ENCODE measurements at places on chromosomes 13 and 19. TPM values are rescaled to one million over a fixed set of nuclear protein-coding genes. Genes with fewer than 3 reads are reported as not detected.

Gene CYP4F11
- 0.15 TPM for total RNA-seq

Gene FAM83E
- total RNA-seq, result 3.0 TPM

DNA sequence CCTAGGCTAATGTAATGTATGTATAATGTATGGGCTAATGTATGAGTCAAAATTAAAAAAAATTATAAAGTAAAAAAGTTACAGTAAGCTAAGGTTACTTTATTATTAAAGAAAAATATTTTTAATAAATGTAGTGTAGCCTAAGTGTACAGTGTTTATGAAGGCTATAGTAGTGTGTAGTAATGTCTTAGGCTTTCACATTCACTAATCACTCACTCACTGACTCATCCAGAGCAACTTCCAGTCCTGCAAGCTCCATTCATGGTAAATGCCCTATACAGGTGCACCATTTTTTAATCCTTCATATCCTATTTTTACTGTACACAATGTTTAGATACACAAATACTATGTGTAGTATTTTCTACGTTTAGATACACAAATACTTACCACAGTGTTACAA lies 1.8 kb upstream of the TMEM272 start:
- no peak for DNase-seq

DNA sequence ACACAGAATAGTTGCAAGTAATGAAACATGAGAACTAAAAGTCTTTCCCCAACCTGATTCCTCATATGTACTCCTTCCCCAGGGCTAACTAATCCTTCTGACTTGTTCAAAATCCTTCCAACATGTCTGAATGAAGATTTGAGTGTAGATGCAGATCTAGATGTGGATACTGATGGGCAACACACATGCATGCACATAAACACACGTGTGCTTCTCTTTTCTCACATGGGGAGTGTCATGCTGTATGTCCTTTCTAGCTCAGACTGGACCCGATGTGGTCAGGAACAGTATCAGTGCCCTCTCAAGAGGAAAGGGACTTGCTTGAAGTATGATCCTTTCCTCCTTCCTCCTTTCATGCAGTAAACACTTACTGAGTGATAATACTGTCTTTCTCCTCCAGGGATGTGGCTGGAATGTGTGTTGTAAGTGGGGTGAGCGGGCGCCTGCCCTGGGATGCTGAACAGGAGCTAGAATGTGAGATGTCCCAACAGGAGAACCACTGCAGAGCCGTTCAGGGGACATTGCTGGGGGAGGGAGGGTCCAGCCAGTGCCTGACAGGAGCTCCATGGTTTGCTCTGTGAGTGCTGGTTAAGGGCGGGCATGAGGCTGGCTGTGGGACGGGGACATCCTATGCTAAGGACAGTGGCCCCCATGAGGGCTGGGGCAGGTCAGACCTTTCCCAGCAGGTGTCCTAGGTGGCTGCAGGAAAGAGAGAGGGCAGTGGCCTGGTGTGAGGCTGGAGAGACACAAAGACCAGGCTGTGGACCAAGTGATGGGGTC lies 146.9 kb downstream of the TEX29 start:
- DNase-seq, result no peak

Gene SOX1
- total RNA-seq, result not detected

DNA sequence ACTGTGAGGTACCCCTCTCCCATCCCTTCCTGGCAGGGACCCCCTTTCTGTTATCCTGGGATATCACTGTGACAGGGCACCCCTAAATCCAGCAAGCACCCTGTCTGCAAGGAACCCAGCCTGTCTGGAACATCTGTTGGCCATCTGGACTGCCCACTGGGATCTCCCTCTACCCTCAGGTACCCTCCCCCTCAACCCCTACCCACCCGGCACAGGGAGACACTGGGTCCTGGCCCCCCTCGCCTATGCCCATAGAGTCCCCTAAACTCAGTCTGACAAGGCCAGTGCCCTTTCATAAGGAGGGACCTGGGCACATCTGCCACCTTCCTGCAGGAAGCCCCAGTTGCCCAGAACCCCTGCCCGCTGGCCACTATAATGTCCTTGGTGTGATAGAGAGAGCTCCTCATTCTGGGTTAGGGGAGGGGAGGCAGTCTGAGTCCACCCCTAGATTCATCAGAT lies 2.8 kb upstream of the SLC27A5 start:
- no peak for DNase-seq

- no peak for DNase-seq
These were observed 56.6 kb upstream of the RANBP3 start for GRCh38 chr19:6034512-6034911.

Gene CARD8
- total RNA-seq, result 188 TPM

Gene ZNF649
- 12.4 TPM for total RNA-seq

- no peak for DNase-seq
These were observed 71.0 kb downstream of the SIPA1L3 start for GRCh38 chr19:37977992-37978391.

GRCh38 chr19:55488986-55489710 lies 912 bp downstream of the SSC5D start:
- no peak for DNase-seq

Gene ZNF585A
- total RNA-seq, result 4.4 TPM

DNA sequence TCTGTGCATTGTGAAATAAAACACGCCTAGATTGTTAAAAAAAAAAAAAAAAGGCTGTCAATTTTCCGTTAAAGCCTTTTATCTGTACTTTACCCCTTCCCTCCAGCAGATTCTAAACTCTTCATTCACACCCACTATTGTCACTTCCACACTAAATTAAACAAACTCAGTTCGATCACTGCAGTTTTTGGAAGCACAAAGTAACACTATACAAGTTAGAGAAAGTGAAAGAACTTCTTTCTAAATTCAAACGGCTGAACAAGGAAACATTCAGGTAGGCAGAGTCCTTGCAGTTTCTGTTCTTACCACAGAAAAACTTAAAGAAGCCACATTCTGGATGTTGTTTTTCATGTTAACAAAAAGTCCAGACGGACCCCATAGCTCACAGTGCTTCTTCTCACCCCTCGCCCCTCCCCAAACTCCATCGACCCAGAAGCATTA lies 27.5 kb upstream of the UBE2L5 start:
- DNase-seq, result no peak

GRCh38 chr19:49148784-49149651 lies 6.2 kb downstream of the HRC start:
- peak; percentile 57 for DNase-seq

DNA sequence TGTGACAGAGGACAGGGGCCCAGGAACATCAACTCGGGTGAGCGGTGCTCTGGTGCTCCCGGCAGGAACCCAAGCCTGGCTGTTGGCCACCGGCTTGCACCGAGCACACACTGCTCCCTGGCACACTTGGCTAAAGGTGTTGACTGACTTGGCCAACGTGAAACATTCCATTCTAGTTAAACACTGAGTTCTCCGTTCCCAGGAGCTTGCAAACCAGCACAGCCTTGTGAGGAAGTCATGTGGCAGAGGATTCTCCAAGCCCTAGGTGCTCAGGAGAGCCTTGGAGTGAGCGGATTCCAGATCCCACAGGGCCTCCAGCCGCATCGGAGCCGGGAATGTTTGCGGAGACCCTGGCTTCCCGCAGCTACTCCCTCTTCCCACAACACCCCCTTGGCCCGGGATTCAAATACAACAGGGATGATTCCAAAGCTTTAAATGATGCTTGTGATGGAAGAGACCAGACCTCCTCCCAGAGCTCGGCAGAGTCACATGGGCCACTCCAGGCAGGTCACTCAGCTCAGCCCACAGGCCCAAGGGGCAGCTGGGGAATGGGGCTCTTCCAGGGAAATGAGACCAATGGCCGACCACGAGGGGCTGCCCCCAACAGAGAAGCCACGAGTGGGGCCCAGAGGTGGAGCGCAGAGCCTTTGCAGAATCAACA lies 2.9 kb downstream of the C13orf46 start:
- DNase-seq, result no peak

- DNase-seq, result no peak
These were observed 22.2 kb upstream of the ZNF100 start for GRCh38 chr19:21789466-21790085.

DNA sequence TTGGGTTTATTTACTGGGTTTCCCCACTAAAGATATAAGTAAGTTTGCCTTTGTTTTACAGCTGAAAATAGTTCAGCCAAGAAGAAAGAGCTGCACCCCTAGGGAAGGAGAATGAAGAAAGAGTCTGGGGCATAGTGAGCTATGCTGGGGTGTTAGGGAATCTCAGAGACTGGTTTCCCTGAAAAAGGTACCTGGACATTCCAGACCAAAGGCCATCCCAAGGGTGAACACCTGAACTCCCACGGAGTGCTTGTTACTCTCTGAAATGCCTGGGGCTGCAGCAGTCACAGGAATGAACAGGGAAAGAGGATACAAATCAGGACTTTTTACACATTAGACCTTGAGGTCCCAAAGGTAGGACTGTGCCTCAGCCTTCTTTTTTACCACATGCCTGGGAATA lies 337.6 kb upstream of the SLC10A2 start:
- no peak for DNase-seq
